ENCODE measurements at places on chromosomes 5 and 9.

GRCh38 chr9:87742813-87743428 lies 17.0 kb downstream of the CTSL start:
- DNase-seq: no peak

GRCh38 chr5:34034534-34035327 lies 8.3 kb downstream of the C1QTNF3 start:
- DNase-seq: no peak

- DNase-seq: no peak
These were observed 17.5 kb downstream of the WHRN start for GRCh38 chr9:114487607-114488300.

- no peak for DNase-seq
These were observed 226.5 kb downstream of the TAF11L14 start for GRCh38 chr5:17860660-17861315.

DNA sequence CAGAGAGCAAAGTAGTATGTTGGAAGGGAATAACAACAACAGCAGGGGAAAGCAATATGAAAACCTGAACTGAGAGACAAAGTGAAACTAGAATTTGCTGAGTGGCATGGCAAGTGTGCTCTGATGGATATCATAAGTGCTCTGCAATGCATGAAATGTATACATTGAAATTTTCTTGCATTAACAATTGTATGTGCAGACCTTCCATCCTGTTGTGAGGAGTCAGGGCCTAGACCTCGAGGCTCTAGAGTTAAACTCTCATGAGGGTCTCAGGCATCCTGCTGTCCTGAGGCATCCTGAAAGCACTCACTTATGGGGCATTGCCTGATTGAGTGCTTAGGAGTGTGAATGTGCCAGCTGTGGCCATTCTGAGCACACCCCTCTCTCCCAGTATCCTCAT lies 1.1 kb downstream of the ECM2 start:
- no peak for DNase-seq

DNA sequence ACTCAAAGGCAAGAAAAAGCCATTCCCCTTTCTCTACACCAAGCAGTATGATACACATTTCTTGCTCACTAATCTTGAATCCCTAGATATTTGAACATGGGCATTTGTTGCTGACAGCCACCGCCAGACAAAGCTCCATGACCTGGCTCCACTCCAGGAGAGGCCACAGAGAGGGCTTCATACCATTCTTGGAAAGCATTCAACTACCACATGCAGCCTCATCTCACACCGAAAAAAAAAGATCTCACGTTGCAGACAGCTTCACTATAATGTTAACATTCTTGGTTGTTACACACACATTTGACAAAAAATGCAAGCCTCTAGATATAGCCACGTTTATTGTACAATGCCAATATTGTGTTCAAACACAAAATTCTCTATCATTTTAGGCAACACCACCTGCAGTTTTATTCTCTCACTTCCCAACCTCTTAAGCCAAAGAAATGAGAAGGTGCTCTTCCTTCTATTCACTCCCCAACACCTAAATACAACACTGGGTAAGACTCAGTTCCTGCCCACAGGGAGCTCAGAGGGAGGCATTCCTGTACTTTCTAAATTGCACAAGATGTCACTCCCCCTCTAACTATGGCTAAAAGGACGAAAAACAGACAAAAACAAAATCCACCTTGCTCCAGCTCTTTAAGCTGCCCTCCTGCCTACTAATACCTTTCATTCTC lies 222.4 kb downstream of the TSSK1B start:
- no peak for DNase-seq

GRCh38 chr5:143362664-143363227 lies 40.7 kb downstream of the NR3C1 start:
- no peak for DNase-seq

DNA sequence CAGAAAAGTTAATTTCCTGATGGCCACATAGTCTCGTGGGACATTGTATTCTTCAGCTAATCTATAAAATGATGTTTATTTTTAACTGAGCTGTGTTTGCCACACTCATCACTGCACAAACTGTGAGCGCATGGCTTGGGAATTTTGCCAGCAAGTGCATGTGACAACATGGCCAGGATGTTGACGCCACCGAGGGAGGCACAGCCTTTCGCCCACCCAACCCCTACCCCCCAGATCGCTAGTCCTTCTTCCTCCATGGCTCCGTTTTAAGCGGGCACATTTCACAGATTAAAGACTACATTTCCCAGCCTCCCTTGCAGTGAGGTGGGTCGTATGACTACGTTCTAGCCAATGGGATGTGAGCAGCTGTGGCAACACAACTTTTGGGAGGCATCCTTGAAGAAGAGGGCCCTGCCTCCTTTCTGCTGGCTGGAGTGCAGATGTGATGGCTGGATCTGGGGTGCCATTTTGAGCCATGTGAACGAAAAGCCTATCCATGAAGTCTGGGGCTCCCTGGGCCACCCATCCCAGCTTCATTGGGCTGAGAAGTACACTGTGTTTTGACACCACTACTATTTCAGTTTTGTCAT lies 7.9 kb downstream of the NRARP start:
- DNase-seq: no peak

DNA sequence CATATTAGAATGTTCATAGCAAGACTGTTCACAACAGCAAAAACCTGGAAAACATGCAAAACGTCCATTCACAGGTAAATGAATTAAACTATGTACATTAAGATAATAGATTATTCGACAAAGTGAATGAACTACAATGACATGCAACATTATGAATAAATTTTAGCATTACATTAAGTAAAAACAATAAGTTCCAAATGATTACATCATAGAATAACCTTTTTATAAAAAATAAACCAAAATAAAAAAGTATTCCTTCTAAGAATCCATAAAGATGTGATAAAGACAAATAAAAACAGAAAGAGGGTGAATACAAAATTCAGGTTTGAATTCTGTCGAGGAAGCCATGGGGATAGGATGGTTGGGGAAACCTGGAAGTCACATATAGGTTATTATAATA lies 57.3 kb downstream of the STRBP start:
- no peak for DNase-seq

DNA sequence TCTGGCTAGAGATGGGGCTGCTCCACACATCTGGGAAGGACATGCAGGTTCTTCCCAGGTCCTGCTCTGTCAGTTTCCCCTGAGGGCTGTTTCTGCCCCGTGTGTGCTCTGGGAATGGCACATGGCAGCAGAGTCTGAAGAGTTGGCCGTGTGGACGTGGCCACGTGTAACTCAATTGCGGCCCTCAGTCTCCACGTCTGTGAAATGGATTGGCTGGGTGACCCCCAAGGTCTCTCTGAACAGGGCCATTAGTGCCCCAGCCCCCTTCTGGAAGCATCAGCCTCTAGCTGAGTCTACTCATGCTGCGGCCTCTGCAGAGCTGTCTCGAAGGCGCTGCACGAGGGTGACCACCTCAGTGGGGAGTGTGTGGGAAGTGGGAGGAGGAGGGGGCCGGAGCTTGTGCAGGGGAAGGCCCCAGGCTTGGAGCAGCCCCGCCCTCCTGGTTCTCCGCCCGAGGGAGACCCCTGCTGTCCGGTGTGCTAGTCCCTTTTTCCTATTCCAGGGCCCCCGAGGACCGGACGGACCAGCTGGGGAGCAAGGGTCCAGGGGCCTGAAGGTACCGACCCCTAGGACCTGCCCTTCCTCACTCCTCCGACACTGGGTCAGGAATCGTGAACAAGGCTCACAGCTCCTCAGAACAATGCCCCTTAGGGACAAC lies 58.9 kb upstream of the ORM1 start:
- no peak for DNase-seq

- DNase-seq: no peak
These were observed 4.0 kb upstream of the CDK5RAP2 start for GRCh38 chr9:120583958-120584369.

DNA sequence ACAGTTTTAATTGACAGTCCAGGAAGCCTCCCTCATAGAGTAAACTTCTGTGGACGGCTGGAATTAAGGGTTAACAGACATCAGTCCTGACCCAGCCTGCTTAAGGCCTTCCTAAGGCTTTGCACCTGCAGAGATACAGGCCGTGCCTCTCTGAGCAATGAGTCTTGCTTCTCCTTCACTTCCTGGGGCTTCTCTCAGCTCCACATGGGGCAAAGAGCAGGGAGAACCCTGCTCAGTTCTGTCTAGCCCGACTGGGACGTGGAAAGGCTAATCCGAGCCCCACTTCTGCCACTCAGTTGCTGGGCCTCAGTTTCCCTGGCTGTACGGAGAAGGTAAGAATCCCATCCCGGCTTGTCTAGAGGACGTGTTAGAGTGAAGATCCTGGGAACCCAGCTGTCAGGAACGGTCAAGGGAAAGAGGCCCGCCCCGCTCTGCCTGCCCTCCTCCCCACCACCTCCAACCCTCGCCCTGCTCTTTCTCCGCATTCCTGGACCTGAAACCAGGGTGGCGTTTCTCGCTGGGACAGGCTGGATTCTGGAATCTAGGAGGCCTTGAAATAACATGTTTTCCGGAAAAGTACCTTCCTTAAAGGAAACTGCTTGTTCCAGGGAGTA lies 6.5 kb downstream of the SPAAR start:
- no peak for DNase-seq

- DNase-seq: no peak
These were observed 80.7 kb downstream of the OTULIN start for GRCh38 chr5:14745188-14745563.

- no peak for DNase-seq
These were observed 115.8 kb upstream of the FBXL7 start for GRCh38 chr5:15384176-15384575.

GRCh38 chr5:127912411-127912810 lies 171.2 kb upstream of the SLC12A2 start:
- no peak for DNase-seq

GRCh38 chr5:74903165-74903787 lies 37.1 kb upstream of the FAM169A start:
- DNase-seq: no peak

DNA sequence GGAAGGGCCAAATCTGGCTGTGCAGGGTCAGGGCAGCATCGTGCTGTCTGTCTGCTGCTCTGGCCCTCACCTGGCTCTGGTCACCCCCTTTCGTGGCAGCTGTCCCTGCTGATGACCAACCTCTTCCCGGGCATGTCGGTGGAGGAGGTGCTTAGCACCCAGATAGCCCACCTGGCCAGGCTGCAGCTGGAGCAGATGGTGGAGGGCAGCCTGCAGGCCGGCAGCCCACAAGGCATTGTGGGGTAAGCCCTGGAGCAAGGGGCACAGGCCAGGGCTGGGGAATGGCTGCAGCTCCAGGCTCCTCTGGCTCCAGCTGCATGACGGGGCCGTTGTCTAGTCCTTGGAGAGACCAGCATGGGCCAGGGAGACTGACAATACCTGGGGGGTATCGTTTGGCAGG lies 8.2 kb downstream of the TOR2A start:
- no peak for DNase-seq

DNA sequence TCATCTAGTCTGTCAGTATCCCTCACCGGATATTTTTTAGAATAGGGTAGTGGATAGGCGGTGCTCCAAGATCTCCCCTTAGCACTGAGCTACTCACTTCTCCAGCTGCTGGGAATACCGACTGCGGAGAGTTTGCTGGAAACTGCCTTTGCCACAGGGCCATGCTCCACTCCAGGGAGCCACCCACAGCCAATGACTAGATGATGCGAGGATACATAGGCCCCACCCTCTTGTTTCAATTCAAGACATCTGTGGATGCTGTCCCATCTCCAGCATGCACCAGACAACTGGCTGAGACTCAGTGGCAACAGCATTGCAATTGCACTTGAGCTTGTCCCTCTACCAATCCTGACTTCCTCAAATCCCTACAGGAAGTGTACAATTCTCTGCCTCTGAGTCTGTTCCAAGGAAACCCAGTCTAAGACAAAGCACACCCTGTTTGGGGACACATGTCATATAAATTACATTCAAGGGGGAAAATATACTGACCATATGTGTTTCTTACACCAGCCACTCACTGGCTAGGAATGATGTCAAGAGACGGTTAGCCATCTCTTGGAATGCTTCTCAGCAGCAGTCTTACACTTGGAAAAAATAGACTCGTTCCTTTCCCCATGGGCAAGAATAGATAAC lies 312.6 kb upstream of the KIF2A start:
- no peak for DNase-seq

DNA sequence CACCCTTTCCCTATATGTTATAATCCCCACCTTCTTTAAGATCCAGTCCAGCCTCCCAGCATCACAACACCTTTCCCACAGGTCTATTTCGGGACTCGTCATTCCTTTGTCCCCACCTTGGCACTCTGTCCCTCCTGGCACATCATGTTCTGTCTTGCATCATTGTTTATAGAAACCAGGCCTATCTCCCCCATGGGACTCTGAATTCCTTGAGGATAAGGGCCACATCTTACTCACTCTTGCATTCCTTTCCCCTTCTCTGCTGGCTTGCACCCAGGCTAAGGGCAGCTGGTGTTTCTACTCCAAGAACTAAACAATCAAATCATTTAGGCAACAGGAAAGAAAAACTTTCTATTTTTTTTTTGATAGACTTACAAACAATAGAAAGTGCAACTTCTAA lies 205.7 kb downstream of the AGTPBP1 start:
- no peak for DNase-seq

GRCh38 chr9:96071076-96071814 lies 195.8 kb downstream of the ERCC6L2 start:
- no peak for DNase-seq

DNA sequence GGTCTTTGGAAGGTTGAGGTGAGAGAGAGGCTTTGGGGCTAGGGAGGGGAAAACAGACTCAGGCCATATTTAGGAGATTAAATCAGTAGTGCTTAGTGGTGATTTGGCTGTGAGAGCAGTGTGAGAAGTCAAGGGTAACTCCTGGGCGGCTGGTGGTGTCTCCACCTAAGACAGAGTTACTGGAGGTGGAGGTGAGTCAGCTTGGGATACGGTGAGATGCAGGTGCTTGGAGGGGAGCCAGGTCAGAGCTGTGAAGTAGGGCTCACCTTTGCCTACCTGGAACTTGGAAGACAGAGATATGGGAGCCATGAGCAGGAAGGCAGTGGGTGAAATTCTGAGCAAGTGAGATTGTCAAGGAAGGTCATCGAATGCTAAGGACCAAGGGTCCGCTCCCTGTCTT lies 24.5 kb downstream of the RGS3 start:
- no peak for DNase-seq

GRCh38 chr9:899440-900184 lies 58.1 kb downstream of the DMRT1 start:
- no peak for DNase-seq

- no peak for DNase-seq
These were observed at the start of gene IL31RA for GRCh38 chr5:55850839-55851674. Gene IL31RA (plus strand): TSS chr5:55851357. CDS start chr5:55851571, 214 bp downstream.

DNA sequence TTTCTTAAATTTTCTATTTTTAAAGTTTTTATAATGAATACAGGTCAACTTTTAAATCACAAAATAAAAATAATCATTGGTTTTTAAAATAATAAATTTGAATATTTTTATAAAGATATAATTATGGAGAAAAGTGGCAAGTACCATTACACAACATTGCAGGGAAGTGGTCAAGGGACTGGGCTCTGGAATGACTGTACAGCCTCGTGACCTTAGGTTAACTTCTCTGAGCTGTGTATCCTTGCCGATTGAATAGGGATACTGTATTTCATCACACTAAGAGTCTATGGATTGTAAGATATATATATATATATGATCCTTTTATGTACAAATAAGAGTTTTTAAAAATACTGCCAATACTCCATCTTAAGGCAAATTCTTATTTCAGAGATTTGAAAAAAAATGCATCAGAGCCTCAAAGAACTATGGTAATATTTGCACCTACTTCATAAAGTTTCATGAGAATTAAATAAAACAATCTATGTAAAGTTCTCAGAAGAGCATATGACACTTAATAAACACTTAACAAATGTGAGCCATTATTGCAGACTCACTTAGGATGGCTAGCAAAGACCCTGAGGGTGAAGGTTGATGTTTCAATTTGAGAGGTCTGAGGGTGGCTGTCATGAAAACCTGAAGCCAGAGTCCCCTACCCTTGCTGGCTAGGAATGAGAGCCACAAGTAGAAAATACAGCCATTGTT lies 136.5 kb downstream of the CCDC192 start:
- DNase-seq: no peak

GRCh38 chr5:115461506-115462290 lies 82.9 kb downstream of the FEM1C start:
- DNase-seq: no peak

Measured in type B pancreatic cell (in vitro differentiated cells).